WERI-Rb-1 (cell line): ENCODE measurements at places on chromosomes 6 and 20.
A peak's percentile ranks its signal among the peaks of the same experiment; 100 is the strongest.

- peak; percentile 81 for DNase-seq
Measured at GRCh38 chr20:50957798-50958614, at the start of gene DPM1. Gene DPM1 (minus strand): TSS chr20:50958532. CDS start chr20:50958523, 9 bp downstream.

- no peak for DNase-seq
Measured at GRCh38 chr6:55377150-55377549, 49.9 kb downstream of the GFRAL start.

- DNase-seq, result no peak
Measured at GRCh38 chr6:3800850-3801591, 48.2 kb upstream of the FAM50B start.

GRCh38 chr20:45695496-45695895 lies 6.3 kb upstream of the WFDC13 start:
- no peak for DNase-seq

- no peak for DNase-seq
Measured at GRCh38 chr20:4127344-4127743, 112.0 kb upstream of the RNF24 start.

GRCh38 chr20:9169409-9169808 lies 100.5 kb downstream of the PLCB4 start:
- no peak for DNase-seq

DNA sequence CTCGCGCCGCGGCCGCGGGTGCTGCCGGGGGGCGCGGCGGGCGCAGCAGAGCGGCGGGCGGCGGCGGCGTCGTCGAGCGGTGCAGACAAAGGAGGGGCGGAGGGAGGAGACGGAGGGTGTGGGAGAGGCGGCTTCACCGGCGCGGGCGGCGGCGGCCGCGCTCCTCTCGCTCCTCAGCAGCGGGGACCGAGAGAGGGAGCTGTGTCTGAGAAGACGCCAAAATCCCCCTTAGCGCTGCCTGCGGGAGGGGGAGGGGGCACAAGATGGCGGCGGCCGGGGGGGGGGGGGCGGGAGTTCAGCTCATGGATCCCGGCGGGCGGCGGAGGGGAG lies 296 bp downstream of the ADNP start:
- DNase-seq, result no peak

GRCh38 chr20:25467441-25467840 lies 60.0 kb downstream of the GINS1 start:
- DNase-seq, result no peak

DNA sequence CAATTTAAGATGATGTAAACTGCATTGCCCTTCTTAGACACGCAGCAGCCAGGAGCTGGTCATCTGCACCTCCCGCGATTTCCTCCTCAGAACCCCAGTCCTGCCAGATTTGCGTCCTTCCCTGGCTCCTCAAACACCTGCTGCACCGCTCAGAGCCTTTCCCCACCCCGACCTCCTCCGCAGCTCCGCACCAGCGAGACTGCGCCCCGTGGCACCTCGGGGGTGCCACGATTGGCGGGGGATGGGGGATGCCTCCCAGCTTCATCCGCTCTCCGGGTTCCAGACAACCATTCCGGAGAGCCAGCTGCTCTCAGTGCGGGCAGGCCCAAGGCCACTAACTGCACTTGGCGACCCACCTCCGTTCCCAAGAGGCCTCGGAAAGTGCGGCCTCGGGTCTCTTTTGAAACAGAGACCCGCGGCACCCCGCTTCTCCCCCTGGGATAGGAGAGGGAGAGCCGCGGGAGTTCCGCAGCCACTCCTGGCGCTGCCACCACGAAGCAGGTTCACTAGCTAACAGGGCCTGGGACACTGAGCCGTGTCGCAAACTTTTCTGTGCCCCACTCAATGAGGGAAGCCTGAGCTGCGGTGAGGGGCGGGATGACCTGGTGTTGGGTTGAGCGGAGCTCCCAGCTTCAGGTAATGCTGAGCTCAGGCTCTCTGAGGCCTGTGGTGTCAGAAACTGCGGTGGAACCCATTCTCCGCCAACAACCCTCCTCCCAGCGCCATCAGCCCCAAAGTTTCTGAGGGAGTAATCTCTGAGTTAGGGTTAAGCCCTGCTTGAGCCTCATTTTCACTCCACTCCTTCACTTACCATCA lies 7.3 kb upstream of the TFAP2A start:
- no peak for DNase-seq

GRCh38 chr6:88142297-88142668 lies 23.9 kb downstream of the CNR1 start:
- no peak for DNase-seq
